ENCODE measurements at places on chromosomes 1 and 21.

GRCh38 chr1:29853716-29854330, 617.5 kb downstream of the PTPRU start:
- DNase-seq, result no peak

DNA sequence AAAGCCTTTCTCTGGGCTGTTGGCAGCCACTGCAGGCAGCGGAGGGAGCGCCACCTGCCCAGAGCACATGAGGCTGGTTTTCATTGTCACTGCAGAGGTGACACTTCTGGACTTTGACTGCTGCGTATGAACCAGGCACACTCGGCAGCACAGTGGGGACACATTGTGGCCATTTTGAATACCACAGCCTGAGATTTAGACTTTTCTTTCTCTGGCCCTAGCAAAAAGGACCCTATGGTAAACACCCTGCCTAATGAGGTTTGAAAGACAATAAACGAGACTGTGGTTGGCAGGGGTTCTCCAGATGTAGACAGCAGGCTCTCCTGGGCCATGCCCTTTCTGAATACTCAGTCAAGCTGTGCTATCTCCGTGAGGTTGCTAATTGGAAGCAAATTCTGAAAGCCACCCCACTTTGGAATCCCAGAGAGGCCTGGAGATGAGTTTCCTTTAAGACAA, 12.0 kb upstream of the KCNE2 start:
- DNase-seq, result no peak

DNA sequence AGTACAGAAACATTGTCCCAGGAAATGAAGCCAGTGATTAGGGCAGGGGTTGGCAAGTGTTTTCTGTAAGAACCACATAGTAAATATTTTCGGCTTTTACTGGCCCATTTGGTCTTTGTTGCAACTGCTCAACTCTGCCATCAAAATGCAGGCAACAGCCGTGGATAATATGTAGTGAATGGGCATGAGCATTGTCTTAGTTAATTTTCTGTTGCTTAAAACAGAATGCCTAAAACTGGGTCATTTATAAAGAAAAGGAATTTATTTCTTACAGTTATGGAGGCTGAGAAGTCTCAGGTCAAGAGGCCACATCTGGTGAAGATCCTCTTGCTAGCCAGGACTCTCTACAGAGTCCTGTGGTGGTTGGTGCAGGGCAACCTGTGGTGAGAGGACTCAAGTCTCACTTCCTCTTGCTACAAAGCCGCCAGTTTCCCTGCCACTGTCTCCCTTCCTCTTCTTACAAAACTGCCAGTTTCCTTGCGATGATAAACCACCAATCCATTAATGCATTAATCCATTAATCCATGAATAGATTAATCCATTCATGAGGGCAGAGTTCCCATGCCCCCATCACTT, 166.4 kb downstream of the PSMG1 start:
- no peak for DNase-seq

DNA sequence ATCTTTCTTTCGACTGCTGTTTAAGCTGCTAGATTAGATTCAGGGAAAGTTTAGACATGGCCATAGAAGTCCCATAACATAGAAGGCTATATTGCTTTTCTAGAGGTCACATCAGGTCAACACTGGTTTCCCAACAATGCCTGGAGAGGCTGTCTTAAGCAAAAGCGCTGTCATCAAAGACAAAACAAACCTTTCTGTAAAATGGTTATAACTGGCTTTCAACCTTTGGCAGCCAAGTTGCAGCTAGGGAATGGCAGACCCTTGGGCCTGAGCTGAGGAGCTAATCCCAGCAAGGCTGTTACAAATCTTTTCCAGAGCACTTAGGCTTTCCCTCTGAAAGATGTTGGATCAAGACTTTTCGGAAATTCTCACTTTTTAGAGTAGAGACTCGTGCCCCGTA, 11.2 kb upstream of the ABCA4 start:
- DNase-seq, result no peak

GRCh38 chr21:46347203-46347550, 23.2 kb downstream of the PCNT start:
- no peak for DNase-seq

All from stimulated activated CD4-positive, alpha-beta T cell treated with anti-CD3 and anti-CD28 coated beads, Interleukin-15, amount 100 ng/mL, for 48 hours (primary cell).